Left colon (tissue), 2 donors: ENCODE measurements at places on chromosomes 7 and 10. TPM values are rescaled to one million over a fixed set of nuclear protein-coding genes. Genes with fewer than 3 reads are reported as not detected.

Gene OR9A2
- not detected for total RNA-seq

- no peak for DNase-seq
Measured at GRCh38 chr10:23914641-23915040, 294.3 kb upstream of the KIAA1217 start.

Gene SCIN
- total RNA-seq: 95.5 TPM

DNA sequence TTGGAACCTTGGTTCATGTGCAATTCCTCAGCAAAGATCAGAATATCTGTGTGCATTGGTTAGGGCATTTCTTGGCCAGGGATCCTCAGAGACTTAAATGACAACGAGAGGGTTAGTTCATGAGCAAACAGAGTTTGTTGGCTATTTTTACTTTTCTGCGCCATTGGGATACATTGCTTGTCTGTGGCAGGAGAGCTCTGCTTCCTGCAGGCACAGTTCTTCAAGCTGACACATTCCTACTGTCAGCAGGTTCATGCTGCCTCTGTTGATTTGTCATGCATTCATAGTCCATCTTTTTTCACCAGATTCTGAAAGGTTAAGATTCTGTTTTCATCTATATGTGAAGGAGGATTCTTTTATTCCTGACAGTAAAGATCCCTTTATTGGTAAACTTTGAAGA lies 139.4 kb downstream of the TMEM178B start:
- no peak for DNase-seq

DNA sequence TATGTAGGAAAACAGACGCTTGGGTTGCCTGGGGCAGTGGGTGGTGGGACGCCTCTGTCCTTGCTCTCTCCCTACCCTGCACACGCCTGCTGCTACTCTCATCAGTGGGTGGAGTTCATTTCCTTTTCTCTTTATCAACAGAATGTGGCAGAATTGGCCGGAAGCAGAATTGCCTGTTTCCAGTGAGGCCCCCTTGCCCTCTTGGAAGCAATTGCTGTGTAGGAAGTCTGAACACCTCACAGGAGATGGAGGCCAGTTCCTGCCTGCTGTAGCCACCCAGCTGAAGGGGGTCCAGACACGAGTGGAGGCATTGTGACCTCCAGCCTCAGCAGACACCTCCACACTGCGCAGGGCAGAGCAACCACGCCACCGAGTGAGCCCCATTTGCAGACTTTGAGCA lies 331.6 kb upstream of the ZNF32 start:
- DNase-seq: no peak
